ENCODE measurements at places on chromosomes 4 and X. TPM values are rescaled to one million over a fixed set of nuclear protein-coding genes. Genes with fewer than 3 reads are reported as not detected.
A peak's percentile ranks its signal among the peaks of the same experiment; 100 is the strongest.

- peak; percentile 41 for DNase-seq
- no peaks in the 10 kb centered on the region for H3K36me3 ChIP-seq
- H3K27ac ChIP-seq: no peak overlapping the region
- no peak overlapping the region for H3K4me3 ChIP-seq
- H3K27me3 ChIP-seq: no peaks in the 10 kb centered on the region
These were observed 1865.3 kb upstream of the AGA start for GRCh38 chr4:179307297-179308136.

Gene VEGFD
- polyA plus RNA-seq: 0.25 TPM

Gene MECP2
- polyA plus RNA-seq: 14.7 TPM

DNA sequence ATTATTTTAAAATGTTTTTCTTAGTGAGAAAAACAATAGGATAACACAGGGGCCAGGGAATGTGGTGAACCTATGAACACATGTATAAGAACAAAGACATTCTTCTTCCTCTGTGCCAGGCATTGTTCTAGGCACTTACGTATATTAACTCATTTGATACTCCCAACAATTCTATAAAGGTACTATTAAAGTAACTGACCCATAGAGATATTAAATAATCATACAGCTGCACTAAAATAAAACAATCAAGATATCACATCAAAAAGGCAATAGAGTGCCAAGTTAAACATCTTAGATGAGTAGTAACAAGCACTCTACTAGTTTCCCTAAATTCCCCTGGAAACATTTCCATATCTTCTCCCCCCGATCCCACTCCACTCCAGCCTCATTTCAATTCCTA, 33.4 kb downstream of the SLC39A8 start:
- H3K4me3 ChIP-seq: no peak overlapping the region
- H3K4me1 ChIP-seq: no peaks in the 10 kb centered on the region
- no peaks in the 10 kb centered on the region for H3K36me3 ChIP-seq
- H3K27ac ChIP-seq: no peak overlapping the region

- no peaks in the 10 kb centered on the region for H3K36me3 ChIP-seq
- H3K27ac ChIP-seq: no peak overlapping the region
- H3K27me3 ChIP-seq: no peaks in the 10 kb centered on the region
- no peaks in the 10 kb centered on the region for H3K4me1 ChIP-seq
- no peak overlapping the region for H3K4me3 ChIP-seq
- no peak for DNase-seq
These were observed 8.0 kb upstream of the FNIP2 start for GRCh38 chr4:158760866-158761265.

DNA sequence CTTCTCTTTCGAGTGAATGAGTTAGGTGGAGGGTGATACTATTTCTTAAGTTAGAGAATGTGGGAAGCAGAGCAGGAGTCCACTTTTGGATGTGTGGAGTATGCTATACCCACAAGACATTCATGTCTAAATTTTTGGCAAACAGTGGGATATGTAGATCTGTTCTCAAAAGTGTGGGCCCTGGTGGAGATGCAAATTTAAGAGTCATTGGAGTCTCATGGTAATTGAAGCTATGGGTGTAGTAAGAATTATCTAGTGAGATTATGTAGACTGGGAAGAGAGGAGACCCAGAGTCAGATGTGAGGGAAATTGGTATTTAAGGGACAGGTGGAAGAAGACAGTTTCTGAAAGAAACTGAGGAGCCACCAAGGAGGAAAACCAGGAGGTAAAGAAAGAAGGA, 7.0 kb downstream of the CEP135 start:
- no peak overlapping the region for H3K27ac ChIP-seq
- H3K4me1 ChIP-seq: no peaks in the 10 kb centered on the region
- no peak for DNase-seq
- no peak overlapping the region for H3K4me3 ChIP-seq
- H3K36me3 ChIP-seq: peaks cover 68% of the 10 kb centered on the region
- H3K27me3 ChIP-seq: no peaks in the 10 kb centered on the region

DNA sequence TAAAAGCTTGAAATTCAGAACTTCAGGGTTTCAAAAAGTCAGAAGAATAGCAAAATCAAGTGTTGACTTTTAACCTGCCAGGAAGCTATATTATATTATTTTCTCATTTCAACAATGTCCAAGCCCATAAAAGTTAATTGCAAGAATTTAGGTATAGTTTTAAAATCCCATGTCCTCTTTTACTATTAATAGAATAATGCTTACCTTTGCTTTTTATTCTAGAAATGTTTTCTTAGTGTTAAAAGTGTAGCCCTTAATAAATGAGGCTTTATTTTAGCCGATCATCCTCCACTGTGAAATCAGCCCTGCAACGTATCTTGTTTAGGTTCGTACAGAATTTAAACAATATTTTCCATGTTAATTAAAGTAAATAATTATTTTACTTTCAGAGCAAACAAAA, 31.5 kb downstream of the TMA16 start:
- no peak overlapping the region for H3K27ac ChIP-seq
- H3K27me3 ChIP-seq: no peaks in the 10 kb centered on the region
- DNase-seq: no peak
- no peak overlapping the region for H3K4me3 ChIP-seq
- H3K4me1 ChIP-seq: no peaks in the 10 kb centered on the region
